PC-9 (cell line): ENCODE measurements at places on chromosomes 3 and 15. TPM values are rescaled to one million over a fixed set of nuclear protein-coding genes. Genes with fewer than 3 reads are reported as not detected.

WDR73 gene
- 22.9 and 29.5 TPM in 2 replicates for total RNA-seq

SERPINI2 gene
- total RNA-seq: not detected in 2 replicates

PPM1L gene
- 5.0 and 5.1 TPM in 2 replicates for total RNA-seq

CHAC1 gene
- total RNA-seq: 5.3 and 8.6 TPM in 2 replicates

CCDC13 gene
- 0.41 TPM in 1 of 2 replicates, not detected in the other for total RNA-seq

RBP2 gene
- total RNA-seq: not detected in 2 replicates

GATA2 gene
- 29.0 and 36.9 TPM in 2 replicates for total RNA-seq

DISP2 gene
- 0.35 and 0.63 TPM in 2 replicates for total RNA-seq

ROBO2 gene
- 0.23 and 0.39 TPM in 2 replicates for total RNA-seq

CRABP1 gene
- total RNA-seq: not detected in 2 replicates

SIDT1 gene
- 1.2 and 3.3 TPM in 2 replicates for total RNA-seq

POTEB3 gene
- total RNA-seq: not detected in 2 replicates

DYNLT2B gene
- total RNA-seq: 5.1 and 5.3 TPM in 2 replicates

TF gene
- total RNA-seq: 0.18 and 0.24 TPM in 2 replicates

RASL12 gene
- total RNA-seq: not detected in 2 replicates

ANKRD63 gene
- not detected in 2 replicates for total RNA-seq

CHST2 gene
- 0.15 and 0.18 TPM in 2 replicates for total RNA-seq

PCLAF gene
- total RNA-seq: 59.5 and 70.4 TPM in 2 replicates

LYZL4 gene
- not detected in 2 replicates for total RNA-seq

KLHL40 gene
- not detected in 2 replicates for total RNA-seq

TLR9 gene
- total RNA-seq: 0.30 and 0.44 TPM in 2 replicates

CEP70 gene
- total RNA-seq: 50.5 and 73.6 TPM in 2 replicates

MYO5A gene
- total RNA-seq: 8.7 and 10.7 TPM in 2 replicates

TMEM207 gene
- not detected in 2 replicates for total RNA-seq

UROC1 gene
- total RNA-seq: not detected in 2 replicates

PLCH1 gene
- total RNA-seq: 0.73 and 1.4 TPM in 2 replicates
